Vein endothelial cell (primary cell): ENCODE measurements at places on chromosomes 1 and 21. TPM values are rescaled to one million over a fixed set of nuclear protein-coding genes. Genes with fewer than 3 reads are reported as not detected.

TFAP2E gene
- total RNA-seq, result 0.19 TPM in 1 of 2 replicates, not detected in the other

S100A7 gene
- total RNA-seq, result not detected in 2 replicates

LAX1 gene
- under 0.01 and 0.10 TPM in 2 replicates for total RNA-seq

LCE1F gene
- total RNA-seq, result not detected in 2 replicates

FAM131C gene
- 0.33 and 0.38 TPM in 2 replicates for total RNA-seq

BATF3 gene
- total RNA-seq, result 0.33 and 1.2 TPM in 2 replicates

SPATA21 gene
- total RNA-seq, result not detected in 2 replicates

ABL2 gene
- 188 and 217 TPM in 2 replicates for total RNA-seq

FNDC10 gene
- 2.5 and 2.6 TPM in 2 replicates for total RNA-seq

HAO2 gene
- not detected in 2 replicates for total RNA-seq

TRIM67 gene
- total RNA-seq, result not detected in 2 replicates

MYBPHL gene
- not detected in 2 replicates for total RNA-seq

SERINC2 gene
- total RNA-seq, result 14.6 and 23.2 TPM in 2 replicates

TSSK3 gene
- 0.19 and 0.98 TPM in 2 replicates for total RNA-seq

BCAN gene
- total RNA-seq, result 0.10 TPM in 1 of 2 replicates, not detected in the other
